ENCODE measurements at places on chromosomes 11 and 22.
A peak's percentile ranks its signal among the peaks of the same experiment; 100 is the strongest.

- no peak for DNase-seq
Observed at GRCh38 chr22:37631448-37632173, 7.9 kb upstream of the SH3BP1 start.

- DNase-seq = peak; percentile 11
Observed at GRCh38 chr11:118290923-118291322, 13.6 kb upstream of the CD3E start.

GRCh38 chr11:65858681-65859087, 704 bp upstream of the CFL1 start:
- no peak for DNase-seq

DNA sequence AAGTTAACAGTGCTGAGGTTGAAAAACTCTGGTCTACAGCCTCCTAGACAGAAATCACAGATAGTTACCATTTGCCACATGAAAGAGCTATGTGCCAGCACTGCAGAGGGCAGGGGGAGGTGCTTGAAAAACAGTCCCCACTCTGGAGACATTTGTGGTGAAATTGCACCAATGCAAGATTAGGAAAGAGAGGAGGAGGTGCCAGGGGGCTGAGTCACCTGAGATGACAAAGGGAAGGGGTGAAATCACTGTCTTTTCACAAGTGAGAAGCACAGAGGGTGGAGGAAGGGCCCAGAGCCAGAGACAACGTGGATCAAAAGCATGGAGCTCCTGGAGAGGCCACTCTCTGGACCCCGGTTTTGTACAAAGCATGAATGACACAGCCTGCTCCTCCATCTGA, 196.3 kb downstream of the BUD13 start:
- DNase-seq = no peak

GRCh38 chr22:31259798-31260473, 32.4 kb downstream of the PIK3IP1 start:
- no peak for DNase-seq

- no peak for DNase-seq
Observed at GRCh38 chr22:26479043-26479791, 4.4 kb downstream of the HPS4 start.

DNA sequence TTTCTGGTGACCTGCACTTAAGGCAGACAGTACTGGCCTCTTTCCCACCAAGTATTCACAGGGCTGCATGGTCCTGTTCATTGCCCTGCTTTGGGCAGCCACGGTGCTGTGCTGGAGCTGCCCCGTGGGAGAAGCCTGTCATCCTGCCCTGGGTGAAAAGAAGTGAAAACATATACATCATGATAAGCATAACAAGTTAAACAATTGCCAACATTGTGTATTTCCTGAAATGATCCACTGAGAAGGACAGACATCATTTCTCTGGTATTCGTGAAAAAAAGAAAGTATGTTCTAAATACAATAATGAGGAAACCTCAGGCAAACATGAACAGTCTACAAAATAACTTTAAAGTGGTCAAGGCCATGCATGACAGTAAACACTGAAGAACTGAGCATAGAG, 393.1 kb downstream of the TMEM135 start:
- DNase-seq = no peak

GRCh38 chr11:121656328-121657090, 203.7 kb upstream of the SORL1-AS1 start:
- DNase-seq = no peak

DNA sequence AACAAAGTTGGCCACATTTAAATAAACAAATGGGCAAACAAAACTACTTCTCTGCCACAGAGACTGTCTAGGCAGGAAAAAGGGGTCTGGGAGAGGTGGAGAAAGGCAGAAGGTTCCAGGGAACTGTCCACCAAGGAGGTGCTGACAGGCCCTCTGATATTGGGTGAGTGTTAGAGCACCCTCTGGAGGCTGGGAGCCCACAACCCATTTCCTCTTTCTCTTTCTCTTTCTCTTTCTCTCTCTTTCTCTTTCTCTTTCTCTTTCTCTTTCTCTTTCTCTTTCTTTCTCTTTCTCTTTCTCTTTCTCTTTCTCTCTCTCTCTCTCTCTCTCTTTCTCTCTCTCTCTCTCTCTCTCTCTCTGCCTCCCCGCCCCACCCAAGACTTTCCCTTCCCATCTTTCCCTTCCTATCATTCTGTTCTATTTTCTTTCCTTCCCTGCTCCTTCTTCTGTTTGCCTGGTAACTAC, 912.8 kb downstream of the DLG2 start:
- peak; percentile 45 for DNase-seq

DNA sequence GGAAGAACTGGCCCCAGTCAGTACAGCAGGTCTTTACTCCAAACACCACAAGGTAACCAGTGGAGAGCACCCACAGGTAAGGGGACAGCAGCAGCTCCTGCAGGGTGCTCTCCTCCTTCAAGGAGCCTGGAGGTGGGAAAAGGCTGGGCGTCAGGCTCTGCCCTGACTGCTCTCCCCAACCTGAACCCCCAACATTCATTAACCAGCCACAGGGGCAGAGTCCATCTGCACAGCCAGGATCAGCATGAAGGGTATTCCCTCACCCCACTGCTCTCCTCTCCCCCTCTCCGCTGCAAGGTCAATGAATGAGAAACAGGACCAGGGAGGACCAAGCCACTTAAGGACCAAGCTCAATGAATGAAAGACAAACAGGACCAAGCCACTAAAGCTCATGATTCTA, 3.7 kb downstream of the SLC37A4 start:
- no peak for DNase-seq

DNA sequence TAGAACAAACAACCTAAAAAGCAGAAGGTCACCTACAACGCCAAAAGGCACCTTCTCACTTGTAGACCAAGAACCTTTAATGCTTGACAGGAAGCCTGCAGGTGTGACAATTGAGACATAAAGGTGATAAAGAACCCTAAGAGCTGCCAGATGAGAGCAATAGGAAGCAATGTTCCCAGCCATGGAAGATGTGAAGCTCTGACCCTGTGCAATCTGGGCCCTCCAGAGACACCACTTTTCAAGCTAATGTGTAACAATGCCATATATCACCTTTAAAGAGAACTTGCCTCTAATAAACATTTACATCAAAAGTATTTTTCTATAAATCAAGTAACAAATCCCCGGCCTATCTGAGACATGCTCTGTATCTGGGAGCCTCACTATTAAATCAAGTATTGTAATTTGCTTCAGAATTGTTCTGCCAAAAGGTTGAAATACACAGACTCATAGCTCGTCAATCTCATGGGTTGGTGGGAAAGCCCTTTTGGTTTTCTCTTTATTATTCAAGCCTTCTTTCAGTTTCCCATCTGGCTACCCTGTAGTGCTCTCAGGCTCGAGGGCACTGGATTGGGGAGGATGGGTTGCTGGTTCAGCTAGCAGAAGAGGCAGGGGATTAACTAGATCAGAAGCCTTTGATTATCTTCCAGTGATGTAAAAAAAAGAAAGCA, 368.9 kb downstream of the BUD13 start:
- no peak for DNase-seq

DNA sequence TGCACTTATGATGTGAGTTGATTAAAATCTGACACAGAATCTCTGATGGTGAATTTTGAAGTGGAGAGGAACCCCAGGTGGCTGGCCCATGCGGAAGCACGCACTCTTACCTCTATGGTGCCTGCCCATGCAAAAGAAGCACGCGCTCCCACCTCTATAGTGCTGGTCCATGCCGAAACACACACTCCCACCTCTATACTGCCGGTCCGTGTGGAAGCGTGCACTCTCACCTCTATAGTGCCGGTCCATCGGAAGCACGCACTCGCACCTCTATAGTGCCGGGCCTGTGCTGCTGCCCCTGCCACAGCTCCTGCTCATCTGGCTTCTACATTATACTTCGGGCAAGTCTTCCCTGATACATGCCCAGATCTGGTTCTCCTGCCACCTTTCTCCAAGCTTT, 36.8 kb upstream of the SLC25A1 start:
- DNase-seq = no peak

DNA sequence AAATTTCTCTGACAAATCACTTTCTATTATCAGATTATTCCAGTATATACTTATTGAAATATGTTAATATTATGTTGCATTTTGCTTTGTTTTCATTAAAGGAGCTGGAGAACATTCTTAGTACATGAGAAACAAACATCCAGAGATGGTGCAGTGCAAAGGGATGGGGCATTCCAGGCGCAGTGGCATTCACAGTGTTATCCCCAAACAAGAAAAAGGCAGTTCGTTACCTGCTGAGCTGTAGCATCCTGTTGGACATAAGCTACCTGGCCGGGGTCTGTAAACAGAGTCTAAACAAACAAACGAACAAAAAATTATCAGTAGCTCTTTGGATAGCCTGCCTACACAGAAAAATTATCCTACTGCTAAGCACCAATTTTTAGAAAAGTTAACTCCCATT, 47.4 kb downstream of the PRDM10 start:
- DNase-seq = no peak

GRCh38 chr11:3155691-3156258, 9.3 kb downstream of the OSBPL5 start:
- no peak for DNase-seq

- no peak for DNase-seq
Observed at GRCh38 chr22:32791485-32791884, 10.0 kb upstream of the TIMP3 start.

GRCh38 chr11:77658213-77659013, 20.8 kb upstream of the CLNS1A start:
- no peak for DNase-seq

GRCh38 chr11:83852775-83853442, 566.7 kb upstream of the CCDC90B start:
- DNase-seq = no peak

- DNase-seq = no peak
Observed at GRCh38 chr11:12430954-12431595, 53.7 kb downstream of the PARVA start.

DNA sequence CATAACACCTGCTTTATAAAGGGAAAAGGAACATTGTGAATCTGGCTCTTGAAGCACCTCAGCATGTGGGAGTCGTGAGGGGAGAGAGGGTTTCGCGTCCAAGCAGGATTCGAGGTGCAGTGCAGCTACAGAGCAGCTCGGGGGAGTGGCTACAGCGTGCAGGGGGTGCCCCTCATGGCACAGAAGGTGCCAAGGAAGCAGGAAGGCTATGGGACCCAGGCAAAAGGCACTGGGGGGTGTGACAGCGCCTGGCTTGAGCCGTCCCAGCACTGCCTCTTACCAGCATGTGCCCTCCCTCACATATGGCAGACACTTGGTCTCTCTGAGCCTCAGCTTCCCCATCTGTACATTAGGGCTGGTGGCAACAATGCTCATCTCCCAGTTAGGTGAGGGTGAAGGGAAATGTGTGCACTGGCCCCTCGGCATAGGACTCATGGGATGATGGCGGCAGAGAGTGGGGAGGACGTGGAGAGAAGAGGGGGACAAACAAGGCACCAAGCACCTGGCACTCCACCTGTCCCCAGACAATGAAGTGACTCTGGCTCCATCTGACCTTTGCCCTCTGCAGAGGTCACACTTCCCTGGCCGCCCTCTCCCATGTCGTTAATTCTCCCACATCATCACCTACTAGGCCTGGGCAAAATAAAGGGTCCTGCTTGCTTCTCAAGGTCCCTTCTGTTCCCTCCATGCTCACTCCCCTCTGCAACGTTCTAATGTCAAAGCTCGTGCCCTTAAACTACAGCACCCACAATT, 10.4 kb downstream of the TNKS1BP1 start:
- no peak for DNase-seq

- DNase-seq = no peak
Observed at GRCh38 chr11:748007-748359, 719 bp downstream of the TALDO1 start.

- DNase-seq = no peak
Observed at GRCh38 chr11:42709216-42709615, 602.6 kb upstream of the API5 start.

- DNase-seq = no peak
Observed at GRCh38 chr22:22820626-22821025, 67.0 kb upstream of the IGLL5 start.

DNA sequence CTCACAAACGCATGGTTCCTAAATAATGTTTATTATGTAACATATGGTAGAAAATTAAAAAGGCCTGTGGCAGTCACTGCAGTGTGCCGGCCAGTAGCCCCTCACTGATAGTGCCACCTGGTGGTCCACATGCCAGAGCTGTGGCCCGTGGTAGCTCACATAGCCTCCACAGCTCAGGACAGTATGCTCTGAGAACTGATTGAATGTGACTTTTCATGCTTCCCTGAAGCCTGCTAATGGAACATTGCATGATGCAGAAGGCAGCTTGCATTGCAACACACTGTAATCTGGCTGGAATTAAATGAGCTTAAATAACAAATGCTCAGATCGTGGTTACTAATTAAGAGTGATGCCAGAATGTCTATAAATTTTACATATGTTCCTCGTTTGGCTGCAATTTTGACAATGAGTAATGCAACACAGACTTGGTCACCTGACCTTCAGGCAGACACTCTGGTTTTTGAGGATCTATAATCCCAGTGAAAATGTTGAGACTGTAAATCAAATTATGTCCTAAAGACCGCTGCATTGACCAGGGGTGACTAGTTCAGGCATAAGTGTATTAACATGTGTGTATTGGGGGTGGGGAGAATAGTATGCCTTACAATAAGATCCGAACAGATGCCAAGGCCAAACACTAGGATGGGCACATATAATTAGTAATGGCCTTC, 566.4 kb downstream of the METTL15 start:
- DNase-seq = no peak

GRCh38 chr11:27013781-27014361, 20.0 kb downstream of the FIBIN start:
- no peak for DNase-seq

DNA sequence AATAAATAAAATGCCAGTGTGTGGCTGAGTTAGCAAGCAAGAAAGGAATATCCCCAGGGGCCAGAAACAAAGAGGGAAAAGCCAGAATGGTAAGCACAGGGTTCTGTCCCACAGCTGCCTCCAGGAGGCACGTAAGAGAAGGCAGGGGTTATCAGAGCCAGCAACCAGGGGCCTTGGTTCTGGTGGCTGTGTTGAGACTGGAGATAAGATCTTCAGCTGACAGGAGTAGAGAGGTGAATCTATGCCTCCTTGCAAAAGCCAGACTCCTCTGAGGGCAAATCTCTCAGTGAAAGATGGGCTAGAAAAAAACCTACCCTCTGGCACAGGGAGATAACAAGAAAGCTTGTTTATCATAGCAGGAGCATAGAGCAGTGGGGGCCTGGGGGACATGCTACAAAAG, 29.8 kb upstream of the NFAM1 start:
- DNase-seq = no peak

GRCh38 chr11:33387581-33387980, 130.4 kb downstream of the HIPK3 start:
- DNase-seq = no peak

Measured in GDM1 (cell line).